ENCODE measurements at places on chromosomes 12 and 14.

GRCh38 chr14:27091973-27092372, 494.1 kb upstream of the NOVA1 start:
- no peak overlapping the region for H3K27ac ChIP-seq
- H3K27me3 ChIP-seq = no peaks in the 10 kb centered on the region
- H3K36me3 ChIP-seq = no peaks in the 10 kb centered on the region

DNA sequence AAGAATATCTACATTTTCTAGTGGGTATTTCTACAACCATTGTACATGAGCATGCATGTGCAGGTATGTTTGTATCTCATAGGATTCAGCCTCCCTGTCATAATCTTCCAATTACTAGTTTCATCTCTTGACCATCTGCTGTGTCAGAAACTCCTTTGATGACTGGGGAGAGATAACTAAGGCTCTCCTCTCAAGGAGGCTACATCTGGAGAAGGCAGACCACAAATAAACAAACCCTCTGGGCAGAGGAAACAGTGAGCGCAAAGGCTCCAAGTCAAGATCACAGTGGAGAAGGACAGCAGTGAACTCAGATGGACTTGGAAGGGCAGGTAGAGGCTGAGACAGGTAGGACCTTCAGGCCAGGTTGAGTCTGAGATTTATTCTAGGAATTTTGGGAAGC, 166.4 kb downstream of the PELI2 start:
- H3K36me3 ChIP-seq = peaks cover 7% of the 10 kb centered on the region
- H3K4me1 ChIP-seq = no peaks in the 10 kb centered on the region
- DNase-seq = no peak
- no peak overlapping the region for H3K27ac ChIP-seq

- no peak overlapping the region for H3K4me3 ChIP-seq
- DNase-seq = no peak
- no peaks in the 10 kb centered on the region for H3K36me3 ChIP-seq
- no peaks in the 10 kb centered on the region for H3K4me1 ChIP-seq
- H3K27ac ChIP-seq = no peak overlapping the region
Observed at GRCh38 chr12:59142183-59142790, 222.0 kb upstream of the LRIG3 start.

GRCh38 chr12:118541934-118542333, 165.6 kb downstream of the SUDS3 start:
- no peaks in the 10 kb centered on the region for H3K36me3 ChIP-seq
- no peak overlapping the region for H3K4me3 ChIP-seq
- peaks cover 24% of the 10 kb centered on the region for H3K4me1 ChIP-seq

- no peak overlapping the region for H3K27ac ChIP-seq
- no peaks in the 10 kb centered on the region for H3K27me3 ChIP-seq
- DNase-seq = no peak
- H3K36me3 ChIP-seq = no peaks in the 10 kb centered on the region
- peaks cover 3% of the 10 kb centered on the region for H3K4me1 ChIP-seq
Observed at GRCh38 chr14:77327111-77327510, 6.3 kb downstream of the GSTZ1 start.

DNA sequence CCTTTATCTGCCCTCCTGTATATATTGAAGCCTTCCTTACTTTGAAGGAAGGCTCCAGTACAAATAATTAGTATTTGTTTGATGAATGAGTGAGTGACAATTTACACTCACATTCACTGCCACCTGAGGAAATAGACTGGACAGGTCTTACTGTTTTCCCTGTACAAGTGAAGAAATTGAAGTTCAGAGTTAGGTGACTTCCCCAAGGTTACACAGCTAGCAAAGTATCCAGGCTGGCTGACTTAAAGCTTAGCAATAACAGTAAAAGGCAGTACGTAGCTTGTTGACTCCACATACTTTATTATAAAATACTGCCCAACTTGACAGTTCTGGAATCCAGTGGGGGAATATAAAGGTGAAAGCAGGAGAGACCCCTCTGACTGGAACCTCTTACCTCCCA, 2.6 kb upstream of the KRT18 start:
- no peak overlapping the region for H3K4me3 ChIP-seq
- H3K4me1 ChIP-seq = peaks cover 18% of the 10 kb centered on the region
- DNase-seq = no peak
- peaks cover 23% of the 10 kb centered on the region for H3K27me3 ChIP-seq

DNA sequence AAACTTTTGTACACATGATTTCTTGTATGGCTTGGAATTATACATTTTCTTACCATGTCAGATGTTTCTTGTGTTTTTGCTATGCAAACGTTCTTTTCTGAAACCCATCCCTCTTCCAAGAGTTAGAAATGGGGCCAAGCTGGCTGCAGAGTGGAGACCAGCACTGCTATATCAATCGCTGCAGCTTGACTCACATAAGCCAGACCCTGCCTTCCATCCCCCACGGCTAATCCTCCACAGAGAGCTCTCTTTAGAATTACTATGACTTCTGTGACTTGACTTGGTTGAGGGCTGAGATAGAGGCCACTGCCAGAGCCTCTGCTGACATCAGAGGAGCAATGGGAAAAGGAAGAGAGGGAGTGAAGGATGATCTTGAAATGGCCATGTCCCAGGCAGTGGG, 147.9 kb downstream of the DACT1 start:
- H3K27me3 ChIP-seq = peaks cover 15% of the 10 kb centered on the region
- DNase-seq = no peak
- H3K27ac ChIP-seq = no peak overlapping the region
- H3K4me3 ChIP-seq = no peak overlapping the region
- no peaks in the 10 kb centered on the region for H3K36me3 ChIP-seq

DNA sequence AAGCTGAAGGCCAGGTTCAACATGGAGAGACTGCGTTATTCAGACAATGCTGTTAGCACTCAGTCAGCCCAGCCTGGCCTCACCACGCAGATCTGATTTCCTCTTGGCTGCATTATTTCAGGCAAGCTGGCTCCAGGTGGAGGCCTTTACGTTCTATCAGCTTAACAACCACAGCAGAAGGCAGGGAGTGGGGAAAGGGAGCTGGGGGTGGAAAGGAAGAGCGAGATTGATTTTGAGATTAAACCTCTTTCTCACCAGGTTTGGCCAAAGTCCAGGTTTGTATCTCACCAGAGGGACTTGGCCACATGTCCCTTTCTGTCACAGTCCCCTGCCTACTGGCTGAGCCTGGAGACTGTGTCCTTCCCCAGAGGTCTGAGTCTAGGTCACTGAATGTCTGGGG, 543.7 kb upstream of the TMEM132C start:
- H3K4me1 ChIP-seq = no peaks in the 10 kb centered on the region
- no peaks in the 10 kb centered on the region for H3K27me3 ChIP-seq
- no peak overlapping the region for H3K4me3 ChIP-seq
- no peak for DNase-seq
- H3K27ac ChIP-seq = no peak overlapping the region

- no peak overlapping the region for H3K4me3 ChIP-seq
- H3K27ac ChIP-seq = no peak overlapping the region
- H3K36me3 ChIP-seq = no peaks in the 10 kb centered on the region
- DNase-seq = peak; percentile 9
- H3K27me3 ChIP-seq = peaks cover 57% of the 10 kb centered on the region
Observed at GRCh38 chr14:101600891-101601605, 39.8 kb downstream of the DIO3 start.

DNA sequence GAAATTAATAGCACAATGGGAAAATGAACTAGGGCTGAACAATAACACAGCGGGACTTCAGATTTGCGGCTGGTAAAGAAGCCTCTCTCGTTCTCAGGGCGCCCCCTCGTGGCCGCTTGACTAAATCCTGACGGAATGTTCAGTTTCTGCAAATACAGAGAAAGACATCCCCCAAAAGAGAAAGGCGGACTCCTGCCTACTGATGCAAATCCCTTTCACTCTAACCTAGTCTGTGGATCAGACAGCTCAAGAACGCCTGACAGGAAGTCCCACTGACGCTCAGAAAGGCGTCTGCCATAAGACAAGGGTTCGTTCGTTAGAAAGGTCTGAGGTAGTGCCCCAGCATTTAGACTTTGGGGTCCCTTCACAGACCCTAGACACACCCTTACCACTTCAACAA, 2.5 kb downstream of the NUAK1 start:
- peak overlapping the region; percentile 98 for H3K27ac ChIP-seq
- peak; percentile 91 for DNase-seq
- no peaks in the 10 kb centered on the region for H3K27me3 ChIP-seq
- H3K4me3 ChIP-seq = peak overlapping the region; percentile 95
- peaks cover 93% of the 10 kb centered on the region for H3K4me1 ChIP-seq

GRCh38 chr12:122813310-122813713, 21.9 kb upstream of the HIP1R start:
- H3K4me3 ChIP-seq = no peak overlapping the region
- H3K27me3 ChIP-seq = no peaks in the 10 kb centered on the region
- H3K36me3 ChIP-seq = no peaks in the 10 kb centered on the region
- no peak overlapping the region for H3K27ac ChIP-seq
- H3K4me1 ChIP-seq = no peaks in the 10 kb centered on the region

- no peak overlapping the region for H3K4me3 ChIP-seq
- H3K27ac ChIP-seq = no peak overlapping the region
- no peak for DNase-seq
- no peaks in the 10 kb centered on the region for H3K36me3 ChIP-seq
- peaks cover 4% of the 10 kb centered on the region for H3K27me3 ChIP-seq
- no peaks in the 10 kb centered on the region for H3K4me1 ChIP-seq
Observed at GRCh38 chr12:124162151-124163110, 132.5 kb upstream of the RFLNA start.

DNA sequence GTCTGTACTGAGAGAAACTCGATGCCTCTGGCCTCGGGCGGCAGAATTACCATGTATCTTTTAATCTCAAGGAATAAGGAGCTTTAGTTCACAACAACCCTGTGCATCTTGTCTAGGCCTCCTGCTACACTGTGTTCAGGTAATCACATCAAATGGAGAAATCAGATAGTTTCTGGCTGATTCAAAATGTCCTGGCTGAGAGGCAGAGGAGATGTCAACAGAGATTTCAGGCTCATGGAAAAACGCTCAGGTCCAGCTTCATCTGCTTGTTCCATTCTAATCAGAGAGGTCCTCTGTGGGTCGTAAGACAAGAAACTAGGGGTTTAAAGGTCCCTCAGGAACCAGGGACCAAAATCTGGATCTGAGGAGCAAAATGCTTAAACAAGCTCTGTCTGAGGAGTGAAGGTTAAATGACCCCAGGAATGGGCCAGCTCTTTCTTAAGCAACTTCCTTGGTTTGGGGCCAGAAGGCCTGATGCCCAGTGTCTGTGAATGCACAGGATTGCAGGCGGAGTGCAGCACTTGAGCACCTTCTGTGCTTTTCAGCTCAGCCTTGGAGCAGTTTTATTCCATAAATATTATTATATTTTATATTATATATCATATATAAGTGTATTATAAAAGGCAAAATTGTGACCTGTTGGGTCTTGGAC, 170.2 kb upstream of the PRICKLE1 start:
- H3K27me3 ChIP-seq = no peaks in the 10 kb centered on the region
- H3K36me3 ChIP-seq = no peaks in the 10 kb centered on the region
- H3K27ac ChIP-seq = peak overlapping the region; percentile 24

DNA sequence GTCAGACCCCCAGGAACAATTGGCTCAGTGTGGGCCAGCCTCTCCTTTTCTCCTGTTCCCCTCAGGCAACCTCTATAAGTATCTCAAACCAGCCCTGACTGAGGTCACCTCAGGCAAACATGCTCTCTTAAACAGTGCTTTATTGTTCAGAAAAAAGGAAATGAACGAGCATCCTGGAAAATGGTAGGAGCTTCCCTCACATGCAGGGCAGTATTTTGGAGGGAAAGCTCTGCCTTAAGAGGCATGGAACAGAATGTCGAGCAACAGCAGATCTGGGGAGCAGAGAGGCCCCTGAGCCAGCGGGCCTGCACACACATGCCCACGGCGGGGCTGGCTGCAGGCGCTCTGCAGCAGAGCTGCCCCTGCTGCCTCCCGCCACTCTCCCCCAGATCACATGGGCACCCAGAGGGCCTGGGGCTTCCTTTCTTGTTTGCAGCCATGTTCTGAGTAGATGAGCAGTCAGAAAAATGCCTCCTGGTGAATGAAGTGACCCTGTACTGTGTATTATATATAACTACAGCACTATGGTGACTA, 42.0 kb downstream of the MOK start:
- no peak for DNase-seq
- H3K27me3 ChIP-seq = no peaks in the 10 kb centered on the region
- no peaks in the 10 kb centered on the region for H3K36me3 ChIP-seq
- peaks cover 38% of the 10 kb centered on the region for H3K4me1 ChIP-seq

- no peak for DNase-seq
- H3K36me3 ChIP-seq = no peaks in the 10 kb centered on the region
- H3K27ac ChIP-seq = peak overlapping the region; percentile 93
- no peak overlapping the region for H3K4me3 ChIP-seq
- peaks cover 100% of the 10 kb centered on the region for H3K4me1 ChIP-seq
Observed at GRCh38 chr14:99597911-99598600, 6.0 kb downstream of the CCDC85C start.

DNA sequence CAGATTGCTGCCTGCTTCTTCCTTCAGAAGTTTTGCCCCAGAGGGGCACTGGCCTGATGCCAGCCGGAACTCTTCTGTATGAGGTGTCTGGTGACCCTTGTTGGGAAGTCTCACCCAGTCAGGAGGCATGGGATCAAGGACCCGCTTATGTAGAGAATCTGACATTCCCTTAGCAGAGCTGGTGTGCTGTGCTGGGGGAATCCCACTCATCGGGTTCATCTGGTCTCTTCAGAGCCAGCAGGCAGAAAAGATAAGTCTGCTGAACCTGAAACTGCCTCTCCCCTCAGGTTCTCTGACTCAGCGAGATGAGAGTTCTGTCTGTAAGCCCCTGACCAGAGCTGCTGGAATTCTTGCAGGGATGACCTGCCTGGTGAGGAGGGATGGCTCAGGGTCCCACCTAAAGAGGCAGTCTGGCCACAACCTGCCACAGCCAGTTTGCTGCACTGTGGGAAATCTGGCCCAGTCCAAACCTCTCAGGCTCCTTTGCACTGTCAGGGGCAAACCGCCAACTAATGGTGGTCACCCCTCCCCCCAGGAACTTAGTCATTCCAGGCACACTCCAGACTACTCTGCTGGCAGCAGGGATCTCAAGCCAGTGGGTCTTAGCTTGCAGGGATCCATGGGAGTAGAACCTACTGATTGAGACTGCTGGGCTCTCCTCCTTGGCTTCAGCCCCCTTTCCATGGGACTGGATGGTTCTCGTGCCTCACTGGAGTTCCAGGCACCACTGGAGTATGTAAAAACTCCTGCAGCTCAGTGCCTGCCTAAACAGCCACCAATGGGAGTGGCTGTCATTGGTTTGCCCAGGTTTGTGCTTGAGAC, 4.1 kb downstream of the CLEC2D start:
- peaks cover 13% of the 10 kb centered on the region for H3K4me1 ChIP-seq
- peak overlapping the region; percentile 0 for H3K27ac ChIP-seq
- H3K36me3 ChIP-seq = no peaks in the 10 kb centered on the region
- H3K4me3 ChIP-seq = no peak overlapping the region
- peak; percentile 52 for DNase-seq

DNA sequence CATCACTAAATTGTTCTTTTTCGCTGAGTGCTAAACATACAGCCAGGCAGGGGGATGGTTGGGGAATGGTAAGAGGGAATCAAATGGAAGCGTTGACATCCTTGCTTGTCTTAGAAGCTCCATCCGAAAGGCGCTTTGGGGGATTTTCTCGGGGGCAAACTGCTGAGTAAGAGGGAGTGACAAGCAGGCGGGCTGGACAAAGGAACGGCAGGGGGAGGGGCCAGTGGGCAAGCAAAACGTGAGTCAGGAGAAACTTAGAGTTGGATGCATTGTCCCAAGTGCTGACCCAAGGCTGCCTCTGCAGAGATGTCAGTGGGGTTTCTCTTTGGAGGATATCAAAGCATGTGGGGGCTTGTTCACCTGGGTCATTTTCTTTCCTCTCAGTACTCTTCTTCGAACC, 480.5 kb downstream of the VRK1 start:
- H3K27me3 ChIP-seq = peaks cover 67% of the 10 kb centered on the region
- H3K4me3 ChIP-seq = no peak overlapping the region
- no peaks in the 10 kb centered on the region for H3K4me1 ChIP-seq
- H3K36me3 ChIP-seq = no peaks in the 10 kb centered on the region
